Activated T-cell treated with anti-CD3 and anti-CD28 coated beads for 4 hours (primary cell): ENCODE measurements at places on chromosomes 5 and 9.

GRCh38 chr5:17365811-17366138, 132.3 kb upstream of the TAF11L2 start:
- DNase-seq: no peak

DNA sequence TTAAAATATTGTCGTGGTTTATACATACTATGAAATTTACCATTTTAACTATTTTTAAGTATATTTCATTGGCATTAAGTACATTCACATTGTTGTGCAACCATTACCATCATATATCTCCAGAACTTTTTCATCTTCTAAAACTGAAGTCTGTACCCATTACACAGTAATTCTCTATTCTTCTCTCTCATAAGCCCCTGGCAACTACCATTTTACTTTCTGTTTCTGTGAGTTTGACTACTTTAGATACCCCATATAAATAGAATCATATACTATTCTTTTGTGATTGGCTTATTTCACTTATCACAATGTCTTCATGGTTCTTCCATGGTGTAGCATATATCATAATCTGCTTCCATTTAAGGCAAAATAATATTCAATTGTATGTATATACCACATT, 30.3 kb downstream of the NDUFS4 start:
- DNase-seq: no peak

GRCh38 chr5:55481293-55481855, 53.4 kb downstream of the PLPP1 start:
- no peak for DNase-seq

- DNase-seq: no peak
These were observed 6.8 kb upstream of the IFNA5 start for GRCh38 chr9:21311889-21312288.

- no peak for DNase-seq
These were observed 78.2 kb upstream of the RUFY1 start for GRCh38 chr5:179472174-179472573.

- no peak for DNase-seq
These were observed 1029.9 kb upstream of the WWC1 start for GRCh38 chr5:167261309-167262100.

- DNase-seq: no peak
These were observed 166.1 kb downstream of the CD180 start for GRCh38 chr5:67030289-67031056.

DNA sequence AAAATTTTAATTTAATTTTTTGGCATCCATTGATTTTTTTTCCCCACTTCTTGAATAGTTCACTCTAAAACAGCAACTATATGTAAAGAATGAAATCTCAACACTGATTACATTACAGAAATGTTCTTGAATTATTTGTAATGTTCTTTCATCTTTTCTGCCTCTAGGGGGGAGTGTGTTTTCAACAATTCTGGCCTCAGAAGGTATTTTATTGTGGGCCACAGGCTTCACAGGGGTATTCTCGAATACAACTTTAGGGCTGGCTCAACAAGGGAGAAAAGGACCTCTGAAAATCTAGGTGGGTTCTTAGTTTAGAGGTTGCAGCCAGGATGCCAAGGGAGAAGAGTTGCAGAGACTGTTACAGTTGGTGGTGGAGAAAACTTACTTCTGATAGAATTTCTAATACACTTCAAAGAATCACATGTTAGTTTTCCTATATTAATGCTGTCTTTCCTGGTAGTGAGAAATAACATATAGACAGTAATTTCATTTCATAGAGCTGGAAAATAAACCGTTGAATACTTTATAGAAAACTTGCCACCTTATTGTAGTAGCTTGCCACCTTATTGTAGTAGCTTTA, 3.6 kb upstream of the NPR3 start:
- no peak for DNase-seq

GRCh38 chr9:109416135-109416706, 81.9 kb downstream of the PTPN3 start:
- DNase-seq: no peak

DNA sequence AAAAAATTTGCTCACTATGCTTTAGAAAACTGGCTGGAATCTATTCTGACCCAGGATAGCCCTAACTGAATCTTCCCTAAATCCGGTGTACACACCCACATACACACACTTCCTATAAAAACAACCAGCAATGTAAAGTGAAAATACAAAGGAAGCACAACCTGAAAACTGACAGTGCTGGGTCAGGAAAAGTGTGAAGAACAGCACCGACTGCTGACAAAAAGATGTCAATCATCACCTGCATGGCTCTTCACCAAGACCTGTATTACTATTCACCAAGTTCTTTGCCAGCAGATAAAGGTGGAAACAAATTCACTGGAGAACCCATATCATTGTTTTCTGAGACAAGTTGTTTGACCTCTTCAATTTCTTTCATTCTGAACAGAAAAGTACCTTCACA, 293.8 kb upstream of the GRAMD2B start:
- DNase-seq: no peak
